ENCODE measurements at places on chromosomes 3 and 15.
A peak's percentile ranks its signal among the peaks of the same experiment; 100 is the strongest.

- DNase-seq: no peak
Observed at GRCh38 chr15:25177955-25178801, 223.4 kb downstream of the SNRPN start.

DNA sequence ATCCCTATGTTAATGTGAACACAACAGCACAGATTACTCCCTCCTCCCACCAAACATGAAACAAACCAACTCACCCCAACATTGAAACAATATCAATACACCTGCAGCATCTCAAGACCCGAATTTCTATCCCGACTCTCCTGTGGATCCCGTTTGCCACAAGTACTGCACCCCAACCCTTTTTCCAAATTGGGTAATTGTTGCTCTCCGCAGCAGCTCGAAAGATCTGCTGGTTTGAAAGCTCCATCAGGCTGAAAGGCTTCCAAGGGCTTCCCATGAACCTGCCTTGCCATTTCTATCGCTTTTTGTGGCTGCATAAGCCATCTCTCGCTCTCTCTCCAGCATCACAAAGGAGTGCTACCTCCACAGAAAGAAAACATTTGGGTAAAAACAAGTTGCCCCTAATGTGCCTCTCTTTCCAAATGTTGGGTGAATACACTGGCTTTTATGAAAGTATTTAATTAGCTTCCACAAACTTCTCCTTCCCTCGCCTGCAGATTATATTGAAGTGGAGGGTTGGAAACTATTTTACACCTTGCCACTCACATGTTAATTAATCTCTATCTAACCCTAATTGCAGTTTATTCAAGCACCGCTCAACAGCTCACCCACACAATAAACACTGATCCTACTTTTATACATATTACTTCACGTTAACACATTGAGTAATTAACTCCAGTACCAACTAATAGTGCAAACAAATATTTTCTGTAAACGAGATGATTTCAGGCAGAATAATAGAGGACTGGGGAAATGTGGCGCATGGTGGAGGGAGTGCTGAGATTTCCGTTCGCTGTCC lies 2.5 kb upstream of the FEZF2 start:
- DNase-seq: no peak

GRCh38 chr3:170829546-170830272 lies 40.3 kb downstream of the RPL22L1 start:
- DNase-seq: no peak

GRCh38 chr3:195692781-195693427 lies 27.9 kb upstream of the MUC20 start:
- DNase-seq: no peak

GRCh38 chr15:74531144-74531811 lies 9.7 kb upstream of the ARID3B start:
- no peak for DNase-seq

GRCh38 chr3:185632996-185633395 lies 46.9 kb downstream of the SENP2 start:
- DNase-seq: no peak

DNA sequence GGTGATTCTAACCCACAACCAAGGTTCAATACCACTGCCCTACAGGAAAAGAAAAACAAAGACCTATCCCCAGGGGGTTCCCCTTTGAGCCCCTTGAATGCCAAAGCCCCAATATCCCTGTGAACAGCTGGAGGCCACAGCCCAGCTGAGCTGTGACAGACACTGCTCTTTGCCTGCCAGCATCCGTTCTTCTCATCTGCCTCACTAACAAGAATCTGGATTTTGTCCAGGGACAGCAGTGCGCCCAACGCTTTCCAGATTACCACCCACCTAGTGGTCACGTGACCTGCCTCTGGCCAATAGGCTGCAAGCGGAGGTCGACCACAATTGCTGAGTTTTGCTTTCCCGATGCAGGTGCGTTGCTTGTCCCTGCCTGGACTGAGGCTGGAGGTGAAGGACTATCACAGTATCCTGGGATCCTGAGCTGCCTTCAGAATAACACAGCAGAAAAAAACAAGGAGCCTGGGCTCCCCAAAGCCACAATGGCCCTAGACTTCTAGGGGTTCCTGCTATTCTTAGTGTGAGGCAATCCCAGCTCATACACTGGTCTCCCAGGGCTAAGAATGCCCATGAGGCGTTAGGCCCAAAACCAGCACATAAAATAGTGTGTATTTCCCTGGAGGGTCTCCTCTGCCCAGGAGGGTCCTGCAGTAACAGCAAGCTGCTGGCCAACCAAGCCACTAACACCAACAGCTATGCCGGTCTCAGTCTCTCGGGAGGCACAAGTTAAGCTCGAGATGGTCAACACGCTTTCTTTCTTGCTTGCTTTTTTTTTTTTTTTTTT lies 13.8 kb downstream of the BDH1 start:
- no peak for DNase-seq

DNA sequence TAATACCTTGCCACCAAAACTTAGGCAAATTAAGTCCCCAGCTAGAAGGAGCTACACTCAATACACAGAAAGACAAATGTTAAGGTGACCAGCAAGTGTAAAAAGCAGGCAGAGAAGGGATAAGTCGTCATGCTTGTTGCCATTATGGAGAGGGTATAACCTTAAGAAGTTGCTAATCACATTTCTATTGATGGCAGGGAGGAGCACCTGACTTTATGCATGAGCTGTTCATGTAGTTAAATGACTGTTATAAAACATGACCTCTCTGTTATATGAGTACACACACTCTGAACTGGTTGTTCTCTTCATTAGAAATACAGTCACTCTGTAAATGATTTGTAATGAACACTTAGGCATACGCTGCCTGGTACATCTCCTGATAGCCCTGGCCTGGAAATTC lies 6.6 kb upstream of the CCNL1 start:
- DNase-seq: no peak

- DNase-seq: no peak
Observed at GRCh38 chr3:123781571-123782275, 102.4 kb downstream of the MYLK start.

DNA sequence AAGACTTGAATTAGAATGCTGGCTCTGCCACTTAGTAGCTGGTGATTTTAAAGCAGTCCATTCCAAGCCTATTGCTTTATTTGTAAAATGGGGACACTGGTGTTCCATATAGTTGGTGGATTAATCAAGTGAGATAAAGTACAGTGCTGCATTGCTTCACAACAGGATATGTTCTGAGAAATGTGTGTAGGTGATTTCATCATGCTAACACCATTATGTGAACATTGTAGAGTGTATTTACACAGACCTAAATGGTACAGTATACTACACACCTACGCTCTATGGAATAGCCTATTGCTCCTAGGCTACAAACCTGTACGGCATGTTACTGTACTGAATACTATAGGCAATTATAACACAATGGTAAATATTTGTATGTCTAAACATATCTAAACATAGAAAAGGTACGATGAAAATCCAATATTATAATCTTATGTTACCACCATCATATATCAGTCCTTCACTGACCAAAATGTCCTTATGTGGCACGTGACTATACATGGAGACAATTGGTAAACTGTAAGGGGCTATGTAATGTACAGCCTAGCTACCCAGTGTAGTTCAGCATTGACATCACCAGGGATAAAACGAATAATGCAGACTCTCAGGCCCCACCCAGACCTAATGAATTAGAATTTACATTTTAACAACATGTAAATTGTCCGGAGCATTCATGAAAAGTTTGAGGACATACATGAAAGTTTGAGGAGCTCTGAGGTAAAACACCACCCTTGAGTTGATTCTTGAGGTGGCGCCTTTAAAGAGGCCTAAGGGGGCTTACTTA lies 121.4 kb upstream of the BFSP2 start:
- no peak for DNase-seq

DNA sequence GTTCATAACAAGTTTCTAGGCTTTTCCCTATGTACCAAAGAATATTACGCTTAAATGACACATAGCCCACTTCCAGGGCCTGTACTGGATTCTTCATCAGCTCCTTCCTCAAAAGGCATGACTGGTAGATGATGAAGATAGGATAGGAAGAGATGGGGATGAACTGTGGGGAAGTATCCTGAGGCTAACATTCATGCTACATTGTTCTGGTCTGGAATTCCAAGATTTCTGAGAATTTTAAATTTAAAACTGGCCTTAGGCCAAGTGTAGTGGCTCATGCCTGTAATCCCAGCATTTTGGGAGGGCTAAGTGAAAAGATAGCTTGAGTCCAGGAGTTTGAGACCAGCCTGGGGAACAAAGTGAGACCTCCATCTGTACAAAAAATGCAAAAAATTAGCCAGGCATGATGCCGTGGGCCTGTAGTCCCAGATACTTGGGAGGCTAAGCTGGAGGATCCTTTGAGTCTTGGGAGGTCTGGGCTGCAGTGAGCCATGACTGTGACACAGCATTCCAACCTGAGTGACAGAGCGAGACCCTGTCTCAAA lies 160.1 kb upstream of the PLAAT1 start:
- no peak for DNase-seq

- DNase-seq: no peak
Observed at GRCh38 chr3:162366166-162366766, 869.7 kb downstream of the OTOL1 start.

- DNase-seq: no peak
Observed at GRCh38 chr3:141894524-141895176, 18.2 kb downstream of the ATP1B3 start.

- no peak for DNase-seq
Observed at GRCh38 chr3:122979211-122979610, 48.4 kb downstream of the SEMA5B start.

- DNase-seq: no peak
Observed at GRCh38 chr15:68301301-68301700, 23.8 kb downstream of the FEM1B start.

DNA sequence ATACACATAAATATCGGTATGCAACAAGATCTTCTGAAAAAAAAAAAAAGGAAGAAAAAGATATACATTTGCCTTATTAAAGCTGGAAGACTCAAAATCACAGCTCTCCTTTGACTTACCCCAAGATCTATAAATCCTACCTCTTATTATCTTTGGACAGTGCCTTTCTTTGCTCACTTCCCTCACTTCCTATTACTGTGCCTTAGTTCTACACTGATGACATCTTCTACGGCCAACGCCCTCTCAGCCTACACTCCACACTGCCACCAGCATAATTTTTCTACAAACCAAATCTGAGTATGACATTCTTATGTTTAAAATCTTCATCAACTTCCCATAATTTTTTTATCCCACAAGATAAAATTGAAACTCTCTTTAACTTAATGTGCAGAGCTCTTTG lies 137.1 kb downstream of the VPS13C start:
- DNase-seq: no peak

- no peak for DNase-seq
Observed at GRCh38 chr3:157368171-157368570, 68.5 kb upstream of the PTX3 start.

- DNase-seq: no peak
Observed at GRCh38 chr3:110667216-110667615, 404.4 kb upstream of the NECTIN3 start.

DNA sequence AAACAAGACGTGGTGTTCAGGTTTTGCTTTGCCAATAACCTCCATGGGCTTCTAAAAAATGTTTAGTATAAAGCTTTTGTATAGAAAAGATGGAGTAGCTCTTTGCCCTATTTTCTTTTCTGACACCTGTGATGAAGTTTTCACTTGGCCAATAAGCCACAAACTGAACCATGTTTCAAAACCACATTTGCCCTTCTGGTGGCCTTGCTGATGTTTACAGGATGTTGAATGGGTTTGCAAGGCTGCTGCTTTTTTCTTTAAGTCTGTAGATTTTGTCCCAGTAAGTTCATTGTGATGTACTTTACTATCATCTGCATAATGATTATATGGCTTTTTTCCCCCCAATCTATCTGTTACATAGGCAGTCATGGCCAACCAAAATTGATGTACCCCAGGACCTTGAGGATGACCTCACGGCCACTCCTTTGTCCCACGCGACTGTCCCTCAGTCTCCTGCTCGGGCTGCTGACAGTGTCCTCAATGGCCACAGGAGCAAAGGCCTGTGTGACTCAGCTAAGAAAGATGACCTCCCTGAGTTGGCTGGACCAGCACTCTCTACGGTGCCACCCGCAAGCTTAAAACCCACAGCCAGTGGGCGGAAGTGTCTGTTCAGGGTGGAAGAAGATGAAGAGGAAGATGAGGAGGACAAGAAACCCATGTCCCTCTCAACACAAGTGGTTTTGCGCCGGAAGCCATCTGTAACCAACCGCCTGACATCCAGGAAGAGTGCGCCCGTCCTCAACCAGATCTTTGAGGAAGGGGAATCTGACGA lies 60.8 kb downstream of the SNRK start:
- DNase-seq: peak; percentile 11

DNA sequence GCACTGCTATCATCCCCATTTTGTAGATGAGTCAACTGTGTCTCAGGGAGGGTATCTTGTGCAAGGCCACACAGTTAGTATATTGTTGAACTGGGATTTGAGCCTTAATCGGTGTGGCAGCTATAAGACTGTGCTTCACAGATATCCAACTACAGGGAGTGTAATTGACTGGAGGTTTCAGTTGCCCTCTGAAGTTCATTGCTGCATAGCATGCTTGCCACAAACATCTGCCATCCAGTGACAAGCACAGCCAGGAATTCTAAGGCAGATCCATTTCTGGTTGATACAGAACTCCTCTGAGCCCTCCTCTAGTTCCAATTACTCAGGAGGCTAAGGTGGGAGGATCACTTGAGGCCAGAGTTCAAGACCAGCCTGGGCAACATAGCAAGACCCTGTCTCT lies 16.4 kb downstream of the FSD2 start:
- DNase-seq: no peak

DNA sequence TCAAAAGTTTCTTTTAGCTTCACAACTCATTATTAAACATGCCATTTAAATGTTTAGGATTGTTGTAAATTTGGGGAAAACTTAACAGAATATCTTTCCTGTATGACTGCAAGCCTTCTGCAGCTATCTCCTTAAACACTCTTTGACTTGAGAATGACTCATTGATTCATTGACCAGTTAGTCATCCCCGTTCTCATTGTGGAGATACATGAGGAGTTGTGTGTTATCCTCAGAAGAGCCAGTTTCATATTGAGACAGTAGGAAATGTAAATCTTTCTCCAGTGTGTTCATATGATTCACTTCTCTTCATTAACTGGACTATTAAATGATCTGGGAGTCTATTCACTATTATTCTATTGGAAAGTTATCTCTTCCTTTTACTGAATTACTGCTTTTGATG lies 83.0 kb downstream of the CRYGS start:
- no peak for DNase-seq

DNA sequence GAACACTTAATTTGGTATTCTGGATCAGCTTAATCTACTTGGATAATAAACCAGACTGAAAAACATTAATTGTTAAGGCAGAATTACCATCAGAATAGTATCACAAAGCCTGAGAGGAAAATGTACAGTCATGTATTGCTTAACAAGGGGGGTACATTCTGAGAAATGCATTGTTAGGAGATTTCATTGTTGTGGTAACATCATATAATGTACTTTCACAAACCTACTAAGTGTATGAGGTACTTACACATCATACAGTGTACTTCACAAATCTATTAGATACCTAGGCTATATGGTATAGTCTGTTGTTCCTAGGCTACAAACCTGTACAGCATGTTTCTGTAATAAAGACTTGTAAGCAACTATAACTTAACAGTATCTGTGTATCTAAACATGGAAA lies 68.2 kb downstream of the NBEAL2 start:
- DNase-seq: no peak

DNA sequence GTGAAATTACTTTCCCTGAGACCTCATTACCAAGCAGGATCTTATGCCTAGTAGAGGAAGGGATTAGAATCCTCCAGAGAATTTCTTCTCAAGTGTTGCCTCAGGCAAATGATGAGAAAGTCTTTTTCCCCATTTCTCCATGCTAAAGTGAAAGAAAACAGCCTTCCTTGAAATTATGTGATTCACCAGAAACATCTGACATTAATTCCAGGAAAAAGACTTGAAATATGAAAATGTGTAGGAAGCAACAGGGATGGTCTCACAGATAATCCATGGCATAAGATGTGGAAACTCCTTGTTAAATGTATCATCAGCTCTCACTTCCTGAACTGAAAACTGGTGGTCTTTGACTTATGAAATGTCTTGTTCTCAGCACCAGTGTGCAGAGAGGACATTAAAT lies 17.9 kb upstream of the ABI3BP start:
- DNase-seq: no peak

All from stimulated activated CD8-positive, alpha-beta memory T cell treated with anti-CD3 and anti-CD28 coated beads, Interleukin-4, amount 100 ng/mL, for 24 hours (primary cell).